Posterior vena cava (tissue), 2 donors: ENCODE measurements at places on chromosomes 7 and 10. TPM values are rescaled to one million over a fixed set of nuclear protein-coding genes. Genes with fewer than 3 reads are reported as not detected.

- DNase-seq = no peak
Observed at GRCh38 chr10:120588311-120588710, 131.3 kb downstream of the PLPP4 start.

DNA sequence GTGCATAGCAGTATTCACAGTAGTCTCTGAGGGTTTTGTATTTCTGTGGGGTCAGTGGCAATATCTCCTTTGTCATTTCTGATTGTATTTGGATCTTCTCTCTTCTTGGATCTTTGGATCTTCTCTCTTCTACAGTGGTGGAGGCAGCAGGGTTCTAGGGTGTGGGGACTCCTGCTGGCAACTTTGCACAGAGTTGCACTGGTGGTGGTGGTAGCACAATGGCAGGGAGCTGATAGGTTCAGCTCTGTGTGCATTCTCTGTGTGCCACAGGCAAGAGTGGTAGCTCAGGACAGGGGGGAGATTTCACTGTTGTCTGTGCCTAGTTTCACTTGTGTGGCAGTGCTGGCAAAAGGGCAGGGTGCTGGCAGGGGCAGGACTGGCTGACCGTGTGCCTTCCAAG lies 35.1 kb upstream of the PRSS37 start:
- no peak for DNase-seq

DNA sequence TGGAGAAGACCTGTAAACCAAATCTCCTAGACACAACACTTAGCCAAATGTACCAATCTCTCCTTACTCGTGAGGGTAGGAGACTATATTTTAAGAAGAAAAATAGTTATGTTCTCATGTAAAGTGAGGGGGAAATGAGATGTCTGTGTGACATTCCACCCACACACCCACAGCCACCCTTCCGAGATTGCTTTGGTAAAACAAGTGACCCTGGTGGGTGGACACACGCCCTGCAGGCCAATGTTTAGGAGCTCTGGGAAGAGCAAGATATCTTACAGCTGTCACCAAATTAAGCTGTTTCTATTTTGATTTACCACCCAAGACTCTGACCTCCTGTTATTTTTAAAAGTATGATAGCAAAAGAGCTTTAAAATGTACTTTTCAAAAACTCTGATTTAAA lies 147.2 kb upstream of the PFKP start:
- no peak for DNase-seq

DNA sequence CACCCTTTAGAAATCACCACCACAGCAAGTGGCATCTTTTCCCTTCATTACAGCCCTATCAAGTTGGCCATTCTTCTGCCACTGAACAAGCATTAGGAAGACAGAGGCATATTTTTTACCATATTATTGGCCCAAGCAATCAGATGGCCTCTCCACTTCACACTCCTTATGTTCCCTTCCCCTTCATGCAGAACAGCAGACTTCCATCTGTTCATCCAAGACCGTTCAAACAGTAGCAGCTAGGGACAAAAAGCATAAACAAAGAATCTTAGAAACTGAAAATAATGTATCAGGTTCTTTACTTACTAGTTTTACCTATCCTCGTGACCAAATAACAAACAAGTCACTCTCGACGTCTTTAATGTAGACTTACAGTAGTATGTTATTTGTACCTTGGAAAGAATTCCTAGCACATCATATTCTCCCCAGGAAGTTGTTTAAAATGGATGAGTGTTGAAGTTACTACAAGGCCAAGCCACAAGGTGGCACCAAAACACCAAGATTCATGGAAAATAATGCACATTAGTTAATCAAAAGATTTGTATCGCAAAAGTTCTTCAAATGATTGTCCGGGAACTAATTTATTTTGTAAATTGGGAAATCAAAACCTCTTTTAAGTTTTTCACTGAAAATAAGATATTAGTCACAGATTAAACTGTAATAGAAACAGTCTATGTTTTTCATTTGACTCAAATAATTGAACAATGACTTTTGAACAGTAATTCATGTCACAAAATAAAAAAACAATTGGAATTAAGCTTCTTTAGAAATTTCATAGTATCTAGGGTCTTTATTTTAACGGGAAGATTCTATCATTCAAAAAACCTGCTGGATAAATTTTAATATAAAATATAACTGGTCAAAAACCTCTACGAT lies 112.1 kb downstream of the VPS41 start:
- no peak for DNase-seq

DNA sequence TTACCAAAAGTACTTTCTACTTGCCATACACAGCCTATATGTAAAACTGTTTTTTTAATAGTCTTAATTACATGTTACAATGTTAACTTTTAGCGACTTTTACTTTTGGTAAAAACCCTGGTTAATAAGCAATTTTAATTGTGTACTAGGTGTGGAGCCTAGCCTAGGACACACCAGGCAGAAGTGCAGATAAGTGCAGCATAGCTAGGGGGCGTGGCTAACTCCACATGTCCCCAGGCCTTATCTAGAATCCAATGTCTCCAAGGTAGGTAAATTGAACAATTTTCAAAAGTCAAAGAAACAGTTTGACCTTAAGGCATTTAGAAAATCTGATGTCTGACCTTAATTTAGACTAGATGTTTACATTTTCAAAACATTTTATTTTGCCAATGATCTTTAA lies 858.7 kb downstream of the CCSER2 start:
- no peak for DNase-seq

GRCh38 chr7:132161533-132161915 lies 414.7 kb downstream of the PLXNA4 start:
- no peak for DNase-seq

GRCh38 chr7:55474944-55475854 lies 97.1 kb downstream of the VOPP1 start:
- DNase-seq = no peak

DNA sequence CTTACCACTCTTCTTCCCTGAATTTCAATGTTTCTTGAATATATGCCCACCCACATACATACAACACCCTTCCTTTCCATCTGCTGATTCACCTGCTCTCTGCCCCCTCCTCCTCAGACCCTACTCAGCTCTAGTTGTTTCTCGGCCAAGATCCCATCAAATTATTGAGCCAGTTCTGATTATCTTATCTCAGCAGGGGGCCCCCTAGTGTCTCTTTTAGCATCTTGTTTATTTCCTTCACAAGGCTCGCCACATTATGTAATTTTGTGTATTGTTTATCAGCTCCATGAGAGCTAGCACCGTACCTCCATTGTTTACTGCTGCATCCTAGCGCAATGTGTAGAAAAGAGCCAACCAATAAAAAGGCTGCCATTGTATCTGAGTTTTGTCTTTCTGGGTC lies 71.9 kb downstream of the FAM13C start:
- DNase-seq = no peak

- no peak for DNase-seq
Observed at GRCh38 chr7:73358590-73359275, 30.8 kb downstream of the FKBP6 start.

DNA sequence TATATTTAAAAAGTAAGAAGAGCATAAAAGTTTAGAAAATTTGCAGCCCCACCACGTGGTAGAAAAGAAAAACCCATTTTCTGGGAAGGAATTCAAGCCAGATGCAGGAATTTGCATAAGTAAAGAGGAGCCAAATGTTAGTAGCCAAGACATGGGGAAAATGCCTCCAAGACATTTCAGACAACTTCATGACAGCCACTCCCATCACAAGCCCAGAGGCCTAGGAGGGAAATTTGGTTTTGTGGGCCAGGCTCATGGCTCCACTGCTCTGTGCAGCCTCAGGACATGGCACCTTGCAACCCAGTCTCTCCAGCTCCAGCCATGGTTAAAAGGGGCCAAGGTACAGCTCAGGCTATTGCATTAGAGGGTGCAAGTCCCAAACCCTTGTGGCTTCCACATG lies 411.9 kb downstream of the THSD7A start:
- DNase-seq = no peak

GRCh38 chr10:17488848-17489247 lies 34.5 kb upstream of the ST8SIA6 start:
- DNase-seq = no peak

- DNase-seq = no peak
Observed at GRCh38 chr10:84829131-84829530, 500.7 kb downstream of the CCSER2 start.

DNA sequence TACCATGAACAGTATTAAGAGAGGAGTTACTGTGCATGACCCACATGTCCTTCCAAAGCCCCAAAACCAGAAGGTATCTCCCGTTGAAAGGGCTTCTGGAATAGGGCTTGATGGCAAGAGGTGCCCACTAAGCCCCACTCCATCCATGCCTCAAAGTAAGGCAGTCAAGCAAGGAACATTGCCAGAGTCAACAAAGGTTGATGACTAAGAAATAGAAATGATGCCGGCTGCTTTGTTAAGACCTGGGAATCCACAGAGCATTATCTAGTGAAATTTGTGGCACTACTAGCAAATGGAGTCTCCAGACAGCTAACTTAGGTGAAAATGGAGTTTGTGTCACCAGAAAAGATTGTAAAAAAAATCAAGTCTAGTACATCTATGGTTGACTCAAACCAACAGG lies 6.2 kb downstream of the SFR1 start:
- DNase-seq = no peak

GRCh38 chr7:44158873-44159631 lies 17.9 kb upstream of the MYL7 start:
- peak; percentile 61 for DNase-seq

DNA sequence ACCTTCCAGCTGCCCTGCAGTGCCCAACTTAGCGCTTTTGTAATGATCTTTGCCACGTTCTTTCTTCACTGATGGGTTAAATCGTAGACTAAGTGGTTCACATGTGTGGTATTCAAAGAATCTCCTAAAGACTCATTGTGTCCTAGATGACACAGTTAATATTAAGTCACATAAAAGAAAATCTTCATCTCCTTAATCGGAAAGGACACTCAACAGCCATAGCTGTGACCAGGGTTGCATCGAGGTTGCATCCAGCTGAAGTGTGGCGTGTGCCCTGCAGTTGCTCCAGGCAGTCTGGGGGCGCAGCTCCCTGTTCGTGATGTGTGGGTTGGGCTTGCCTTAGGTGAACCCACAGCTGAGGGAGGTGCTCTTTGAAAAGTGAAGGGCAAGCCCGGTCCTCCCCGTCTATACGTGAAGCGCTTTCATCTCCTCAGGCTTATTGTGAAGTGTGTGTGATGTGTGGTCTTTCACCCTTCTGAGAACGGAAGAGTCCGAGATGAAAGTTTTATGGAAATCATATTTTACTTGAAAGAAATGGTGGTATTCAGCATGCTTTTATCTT lies 122.7 kb downstream of the TRRAP start:
- no peak for DNase-seq

DNA sequence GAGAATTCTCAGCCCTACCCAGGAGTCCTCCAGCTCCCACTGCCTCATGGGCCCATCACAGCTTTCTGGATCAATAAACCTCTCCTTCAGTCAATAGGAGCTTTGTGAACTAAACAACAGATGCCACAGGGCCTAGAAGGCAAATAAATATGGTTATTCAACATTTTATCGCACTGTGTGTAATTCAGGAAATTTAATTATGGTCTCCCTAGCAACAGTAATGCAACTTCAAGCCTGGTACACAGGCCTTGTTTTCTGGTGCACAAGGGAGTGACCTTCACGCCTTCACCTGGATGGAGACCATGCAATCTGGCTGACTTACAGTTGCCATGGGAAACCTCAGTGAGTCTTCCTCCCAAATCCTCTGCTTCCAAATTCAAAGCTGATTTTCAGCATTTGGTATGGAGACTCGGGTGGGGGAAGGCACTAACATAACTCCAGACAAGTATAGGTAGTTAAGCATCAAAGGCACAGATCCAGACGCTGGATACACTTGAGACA lies 441.0 kb upstream of the NPVF start:
- DNase-seq = no peak

DNA sequence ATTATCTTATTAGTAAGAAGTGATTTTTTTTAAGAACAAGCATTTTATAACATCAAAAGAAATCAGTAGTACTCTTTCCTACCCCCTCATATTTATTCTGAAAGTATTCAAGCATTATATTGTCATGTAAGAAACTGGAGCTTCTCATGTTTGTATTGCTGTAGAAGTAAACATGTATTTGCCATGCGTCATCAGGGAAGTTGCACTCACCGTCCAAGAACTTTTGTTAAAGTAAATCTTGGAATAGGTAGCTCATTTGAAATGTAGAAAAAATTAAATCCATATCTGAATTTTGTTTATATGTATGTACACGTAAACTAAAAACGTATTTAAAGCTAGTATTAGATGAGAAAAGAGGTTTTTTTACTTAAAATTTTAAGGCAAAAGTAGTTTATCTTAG lies 96.8 kb downstream of the PTEN start:
- DNase-seq = no peak

DNA sequence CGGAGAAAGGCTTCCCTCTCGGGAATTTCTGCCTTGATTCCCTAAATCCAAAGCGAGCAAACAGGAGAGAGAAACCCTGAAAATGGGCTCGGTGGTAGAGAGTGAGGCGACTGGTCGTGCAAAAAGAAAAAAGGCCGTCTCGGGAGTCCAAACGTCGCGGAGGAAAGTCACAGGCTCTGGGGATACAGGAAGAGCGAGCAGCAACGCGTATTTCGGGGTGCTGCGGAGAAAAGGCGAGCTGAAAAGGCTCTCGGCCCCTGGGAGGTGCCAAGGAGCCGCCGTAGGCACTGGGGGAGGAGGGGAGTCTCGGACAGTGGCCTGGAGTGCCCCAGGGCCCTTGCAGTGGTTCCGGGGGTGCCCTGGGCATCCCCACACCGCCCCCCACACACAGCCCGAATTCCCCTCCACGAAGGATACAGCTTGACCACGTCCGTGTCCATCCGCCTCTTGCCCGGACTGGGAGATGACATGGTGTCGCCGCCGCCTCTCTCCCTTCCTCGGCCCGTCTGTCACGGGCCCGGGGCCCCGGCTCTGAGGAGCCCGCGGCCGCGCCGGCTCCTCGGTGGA lies 591 bp downstream of the UBE2H start:
- peak; percentile 83 for DNase-seq

DNA sequence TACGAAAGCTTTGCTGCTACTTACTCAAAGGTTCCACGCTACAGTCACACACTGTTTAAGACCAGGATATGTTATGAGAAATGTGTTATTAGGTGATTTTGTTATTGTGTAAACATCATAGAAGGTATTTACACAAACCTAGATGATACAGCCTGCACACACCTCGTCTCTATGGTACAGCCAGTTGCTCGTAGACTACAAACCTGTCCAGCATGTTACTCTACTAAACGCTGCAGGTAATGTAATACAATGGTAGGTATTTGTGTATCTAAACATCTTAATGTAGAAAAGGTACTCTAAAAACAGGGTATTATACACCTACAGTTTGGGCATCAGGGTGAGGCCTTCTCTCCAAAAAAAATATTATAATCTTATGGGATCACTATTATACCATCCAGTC lies 181.2 kb downstream of the MYOF start:
- DNase-seq = no peak

The PSTK gene
- total RNA-seq = 2.3 TPM

The EMX2 gene
- total RNA-seq = 2.5 TPM

The CYP3A4 gene
- not detected for total RNA-seq

The ITPRID1 gene
- total RNA-seq = not detected

The EPO gene
- total RNA-seq = not detected

The GAD2 gene
- not detected for total RNA-seq

The EBLN1 gene
- not detected for total RNA-seq

The TCF7L2 gene
- total RNA-seq = 29.6 TPM

The NRP1 gene
- total RNA-seq = 123 TPM
